Non-pigmented ciliary epithelial cell (primary cell): ENCODE measurements at places on chromosomes 13 and 19.
A peak's percentile ranks its signal among the peaks of the same experiment; 100 is the strongest.

DNA sequence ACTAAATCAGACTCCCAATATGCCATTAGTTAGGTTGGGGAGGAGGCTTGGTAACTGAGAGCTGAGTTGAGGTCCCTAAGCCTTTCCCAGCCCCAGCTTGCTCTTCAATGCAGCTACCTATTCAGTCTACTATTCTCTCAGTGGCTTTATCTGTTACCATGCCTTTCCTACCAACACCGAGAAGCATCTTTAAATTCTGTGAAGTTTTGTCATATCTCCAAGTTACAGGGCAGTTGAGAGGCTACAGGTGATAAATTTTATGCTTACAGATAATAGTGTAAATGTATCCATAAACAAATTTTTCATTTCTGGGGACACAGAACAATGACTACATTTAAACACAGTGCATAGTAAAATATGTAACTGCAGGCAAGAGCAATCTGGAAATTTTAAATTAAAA is 110.6 kb downstream of the ELF1 start:
- DNase-seq: no peak

DNA sequence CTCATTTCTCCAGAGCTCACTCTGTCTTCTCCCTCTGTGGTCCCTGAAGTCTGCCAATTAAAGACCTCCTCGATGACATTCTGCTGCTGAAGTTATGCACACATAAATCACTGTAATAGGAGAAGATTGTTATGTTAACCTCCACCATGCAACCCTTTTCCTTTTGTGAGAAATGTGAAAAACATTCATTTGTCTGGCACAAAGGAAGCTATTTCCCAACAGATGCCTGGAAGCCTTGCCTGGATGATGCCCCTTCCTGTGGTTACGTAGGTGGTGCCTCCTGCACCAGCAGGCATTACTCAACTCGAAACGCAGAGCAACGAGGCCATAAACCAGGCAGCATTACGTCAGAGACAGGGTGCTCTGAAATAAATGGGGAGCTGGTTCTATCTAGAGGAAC is 327.4 kb upstream of the ZNF507 start:
- DNase-seq: peak; percentile 78

DNA sequence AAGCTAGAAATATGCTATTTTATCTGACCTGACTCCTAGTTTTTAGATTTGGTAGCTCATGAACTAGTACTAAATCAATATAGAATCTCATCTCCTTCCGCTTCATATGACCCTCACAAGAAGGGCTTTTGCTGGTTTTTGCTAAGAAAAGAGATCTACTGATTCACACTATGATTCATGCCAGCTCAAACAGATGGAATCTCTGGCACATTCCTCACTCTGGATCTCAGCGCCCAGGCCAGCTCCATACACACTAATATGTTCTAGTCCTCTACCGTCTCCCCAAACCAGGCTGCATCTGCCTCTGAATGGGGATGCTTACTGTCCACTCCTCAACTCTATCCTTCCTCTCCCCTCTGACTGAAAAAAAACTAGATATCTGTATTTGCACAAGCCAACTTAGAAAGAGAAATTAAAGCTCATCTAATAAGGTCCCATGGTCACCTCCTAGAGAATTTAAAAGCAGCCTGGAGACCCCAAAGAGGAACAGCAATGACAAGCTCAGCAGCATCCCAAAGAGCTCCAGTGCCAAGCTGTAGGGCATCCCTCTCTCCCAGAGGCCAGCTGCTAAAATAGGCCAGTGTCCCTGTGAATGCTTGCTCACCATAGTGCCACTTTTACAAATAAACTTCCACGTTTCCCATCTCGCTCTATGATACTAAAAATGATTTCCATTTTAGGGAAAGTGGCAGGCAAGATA is 74.9 kb downstream of the LHFPL6 start:
- peak; percentile 91 for DNase-seq

DNA sequence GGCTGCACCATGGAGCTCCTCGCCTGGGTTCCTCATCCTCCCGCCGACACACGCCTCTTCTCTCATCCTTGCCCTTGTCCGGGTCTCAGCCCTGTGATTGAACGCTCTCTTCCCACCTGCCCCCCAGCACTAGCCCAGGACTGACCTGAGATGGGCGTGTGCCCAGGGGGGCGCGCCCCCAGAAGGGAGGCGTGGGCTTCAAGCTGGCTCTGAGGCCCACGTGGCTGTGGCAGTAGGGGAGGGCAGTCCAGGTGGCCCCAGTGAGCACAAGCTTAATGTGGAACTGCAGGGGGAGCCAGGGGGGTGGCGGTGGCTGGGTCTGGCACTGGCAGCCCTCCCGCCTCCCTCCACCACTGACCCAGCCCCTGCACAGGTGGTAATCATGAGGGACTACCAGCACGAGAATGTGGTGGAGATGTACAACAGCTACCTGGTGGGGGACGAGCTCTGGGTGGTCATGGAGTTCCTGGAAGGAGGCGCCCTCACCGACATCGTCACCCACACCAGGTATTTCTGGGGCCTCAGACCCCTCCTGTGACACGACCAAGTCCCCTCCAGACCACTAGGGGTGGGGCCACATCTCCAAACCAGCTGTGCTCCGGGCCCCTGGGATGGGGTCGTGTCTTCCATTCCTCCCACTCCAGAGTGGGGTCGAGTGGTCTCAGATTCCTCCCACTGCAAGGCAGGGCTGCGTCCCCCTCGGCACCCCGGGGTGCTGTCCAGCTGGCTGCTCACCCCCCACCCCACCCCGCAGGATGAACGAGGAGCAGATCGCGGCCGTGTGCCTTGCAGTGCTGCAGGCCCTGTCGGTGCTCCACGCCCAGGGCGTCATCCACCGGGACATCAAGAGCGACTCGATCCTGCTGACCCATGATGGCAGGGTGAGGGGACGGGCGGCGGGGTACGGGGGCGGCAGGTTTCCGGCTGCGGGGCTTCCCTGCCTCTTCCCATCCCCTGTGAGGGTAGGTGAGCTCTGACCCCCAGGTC is 21.9 kb upstream of the NCCRP1 start:
- no peak for DNase-seq

DNA sequence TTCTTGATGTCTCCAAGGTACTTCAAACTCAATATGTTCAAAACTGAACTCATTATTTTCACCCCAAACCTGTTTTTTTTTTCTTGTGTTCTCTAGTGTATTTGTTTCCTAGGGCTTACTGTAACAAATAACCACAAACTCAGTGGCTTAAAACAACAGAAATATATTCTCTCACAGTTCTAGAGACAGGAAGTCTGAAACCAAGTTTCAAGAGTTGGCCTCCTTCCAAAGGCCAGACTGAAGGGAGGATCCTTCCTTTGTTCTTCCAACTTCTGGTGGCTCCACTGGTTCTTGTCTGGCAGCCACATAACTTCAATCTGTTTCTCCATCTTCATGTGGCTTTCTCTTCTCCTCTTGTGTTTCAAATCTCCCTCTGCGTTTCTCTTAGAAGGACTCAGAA is 62.0 kb upstream of the PDCD5 start:
- DNase-seq: no peak

- DNase-seq: no peak
Observed at GRCh38 chr19:18289471-18290301, 8.3 kb upstream of the JUND start.

- DNase-seq: peak; percentile 42
Observed at GRCh38 chr13:98327371-98328270, 150.6 kb upstream of the RNF113B start.

DNA sequence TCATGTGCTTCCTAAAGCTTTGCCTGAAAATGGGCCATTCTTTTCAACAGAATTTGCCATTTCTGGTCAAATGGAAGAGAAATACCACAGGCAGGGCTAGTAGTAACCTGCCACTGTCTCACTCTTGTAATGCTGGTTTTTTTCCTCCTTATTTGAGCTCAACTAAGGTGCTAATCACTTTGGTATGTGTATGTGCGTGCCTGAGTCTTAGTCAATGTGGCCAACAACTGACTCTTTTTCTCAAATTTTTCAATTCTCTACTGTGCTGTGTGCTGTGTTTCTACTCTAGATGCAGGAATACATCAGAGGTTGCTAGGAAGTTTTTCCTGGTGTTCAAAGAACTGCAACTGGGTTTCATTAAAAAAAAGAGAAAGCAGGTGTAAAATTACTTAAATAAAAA is 870.2 kb downstream of the EFNB2 start:
- DNase-seq: peak; percentile 58

- DNase-seq: peak; percentile 45
Observed at GRCh38 chr13:33611121-33611805, 206.7 kb upstream of the RFC3 start.

DNA sequence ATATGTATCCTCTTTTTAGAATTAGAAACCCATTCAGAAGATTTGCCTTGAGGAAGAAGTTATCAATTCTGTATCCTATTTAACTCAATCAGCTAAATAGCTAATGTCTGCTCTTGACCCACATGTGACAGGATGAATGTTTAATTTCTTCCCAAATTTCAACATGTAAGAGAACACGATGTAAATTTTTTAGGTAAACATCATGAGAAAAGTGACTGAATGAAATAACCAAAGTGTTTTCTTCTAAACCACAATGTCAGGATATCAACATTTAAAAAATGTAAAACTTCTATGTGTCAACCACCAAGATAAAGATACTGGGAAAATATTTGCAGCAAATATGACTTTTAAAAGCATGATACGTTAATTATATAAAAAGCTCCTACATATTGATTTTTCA is 302.4 kb downstream of the DCT start:
- no peak for DNase-seq

DNA sequence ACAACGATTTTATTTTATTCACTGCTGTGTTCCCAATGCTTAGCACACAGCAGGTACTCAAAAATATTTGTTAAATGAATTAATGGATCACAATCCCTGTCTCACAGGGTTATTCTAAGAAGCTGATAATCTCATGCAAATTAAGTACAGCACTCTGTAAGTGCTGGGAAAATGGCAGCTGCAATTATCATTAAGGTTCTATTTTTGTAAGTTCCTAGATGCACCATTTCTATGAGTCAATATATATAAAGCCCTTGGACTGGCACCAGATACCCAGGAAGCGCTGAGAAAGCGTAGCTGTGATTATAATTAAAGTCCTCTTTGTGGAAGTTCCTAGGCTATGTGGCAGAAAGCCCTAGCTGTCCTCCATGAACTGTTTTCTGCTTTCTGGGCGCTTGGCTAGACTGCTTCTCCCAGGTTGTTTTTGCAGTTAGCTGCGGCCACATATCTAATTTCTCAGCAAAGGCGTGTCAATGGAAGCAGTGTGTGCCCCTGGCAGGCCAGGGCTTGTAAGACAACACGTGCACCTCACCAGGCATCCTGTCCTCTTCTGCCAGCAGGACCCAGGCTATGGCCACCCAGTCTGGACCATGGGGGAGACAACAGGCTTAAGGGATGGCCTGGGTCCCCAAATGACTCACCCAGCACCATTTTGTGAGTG is 5.2 kb upstream of the SRRM5 start:
- no peak for DNase-seq
